ENCODE measurements at places on chromosomes 1 and 21.

- peak; percentile 82 for DNase-seq
Observed at GRCh38 chr1:221715321-221716169, 26.3 kb downstream of the DUSP10 start.

GRCh38 chr1:224080115-224080774, 33.7 kb upstream of the FBXO28 start:
- peak; percentile 27 for DNase-seq

GRCh38 chr1:38125016-38125415, 78.4 kb upstream of the POU3F1 start:
- DNase-seq, result no peak

DNA sequence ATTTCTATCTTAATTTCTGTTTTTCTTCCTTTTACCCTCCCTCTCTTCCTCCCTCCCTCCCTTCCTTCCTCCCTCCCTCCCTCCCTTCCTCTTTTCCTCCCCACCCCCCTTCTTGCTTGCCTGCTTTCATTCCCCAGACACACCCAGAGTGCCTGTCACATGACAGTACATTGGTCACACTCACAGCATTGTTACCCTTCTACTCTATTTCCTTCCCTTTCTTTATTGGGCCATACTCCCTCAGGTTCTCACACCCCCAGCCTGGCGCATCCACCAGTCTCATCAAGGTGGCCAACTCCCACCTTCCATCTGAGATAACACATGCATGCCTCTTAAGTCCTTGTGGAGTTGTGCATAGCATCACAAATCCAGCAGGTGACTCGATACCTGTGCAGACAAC, 10.9 kb downstream of the TMPRSS3 start:
- no peak for DNase-seq

All from right lung (tissue), 10 donors.